ENCODE measurements at places on chromosomes 3 and 15.

GRCh38 chr15:62390791-62391640 is 225.9 kb upstream of the C2CD4B start:
- DNase-seq, result peak; percentile 54

GRCh38 chr3:114417675-114418074 is 123.8 kb downstream of the TIGIT start:
- no peak for DNase-seq

GRCh38 chr3:124981472-124981871 is 46.9 kb upstream of the MUC13 start:
- DNase-seq, result no peak

- no peak for DNase-seq
These were observed 26.8 kb upstream of the RPL29 start for GRCh38 chr3:52022323-52023100.

- DNase-seq, result peak; percentile 84
These were observed 2.8 kb downstream of the C15orf39 start for GRCh38 chr15:75204340-75205063.

DNA sequence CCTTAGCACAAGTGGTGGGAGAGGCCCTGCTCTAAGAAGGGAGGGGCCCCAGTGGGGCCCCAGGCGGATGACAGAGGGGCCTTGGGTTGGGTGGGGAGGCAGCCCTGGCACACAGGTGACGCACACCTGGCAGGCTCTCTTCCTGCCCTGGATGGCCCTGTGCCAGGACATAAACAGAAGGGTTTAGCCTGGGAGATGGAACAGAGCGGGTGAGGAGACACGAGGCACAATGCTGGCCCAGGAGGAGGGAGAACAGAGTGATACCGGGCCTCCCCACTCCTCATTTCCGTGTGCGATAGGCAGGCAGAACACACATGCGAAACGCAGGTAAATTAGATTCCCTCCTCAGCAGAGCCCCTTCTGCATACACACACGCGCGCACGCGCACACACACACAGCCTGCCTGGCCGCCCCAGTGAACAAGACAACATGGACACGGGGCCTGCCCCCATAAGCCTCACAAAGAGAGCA is 39.8 kb downstream of the IDH2 start:
- DNase-seq, result no peak

DNA sequence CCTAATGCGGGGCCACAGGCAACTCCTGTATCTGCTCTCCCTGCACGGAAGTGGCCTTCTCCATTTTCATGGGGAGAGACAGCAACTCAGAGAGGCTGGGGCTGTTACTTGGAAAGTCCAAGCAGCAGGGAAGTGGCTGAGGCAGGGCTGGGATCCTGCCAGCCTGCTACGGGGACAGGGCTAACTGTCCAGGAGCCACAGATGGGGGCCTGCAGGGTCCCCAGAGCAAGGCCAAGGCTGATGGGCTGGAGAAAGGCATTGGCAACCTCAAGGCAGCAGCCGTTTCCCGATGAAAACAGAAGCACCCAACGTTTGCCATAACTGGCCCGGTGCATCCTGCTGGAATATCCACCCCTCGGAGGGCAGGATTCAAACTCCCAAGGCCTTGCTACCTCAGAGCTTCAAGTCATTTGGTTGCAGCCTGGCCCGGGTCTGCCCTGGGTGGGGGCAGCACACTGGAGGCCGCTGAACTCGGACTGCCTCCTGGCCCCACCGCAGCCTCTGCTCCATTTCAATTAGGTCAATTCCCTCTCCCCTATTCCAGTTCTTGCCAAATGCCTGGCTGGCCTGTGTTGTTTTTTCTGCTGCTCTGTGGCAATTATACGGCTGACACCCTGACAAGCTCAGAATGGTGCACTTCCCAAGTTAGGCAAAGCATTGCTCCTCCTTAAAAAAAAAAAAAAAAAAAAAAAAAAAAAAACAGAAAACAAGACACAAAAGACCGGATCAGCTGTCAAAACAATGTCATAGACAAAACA is 143.5 kb downstream of the NUP210 start:
- no peak for DNase-seq

- peak; percentile 97 for DNase-seq
These were observed at the start of gene CEP70 for GRCh38 chr3:138594150-138594934. Gene CEP70 (minus strand): TSS chr3:138594260. CDS start chr3:138572927, 21,333 bp downstream.

DNA sequence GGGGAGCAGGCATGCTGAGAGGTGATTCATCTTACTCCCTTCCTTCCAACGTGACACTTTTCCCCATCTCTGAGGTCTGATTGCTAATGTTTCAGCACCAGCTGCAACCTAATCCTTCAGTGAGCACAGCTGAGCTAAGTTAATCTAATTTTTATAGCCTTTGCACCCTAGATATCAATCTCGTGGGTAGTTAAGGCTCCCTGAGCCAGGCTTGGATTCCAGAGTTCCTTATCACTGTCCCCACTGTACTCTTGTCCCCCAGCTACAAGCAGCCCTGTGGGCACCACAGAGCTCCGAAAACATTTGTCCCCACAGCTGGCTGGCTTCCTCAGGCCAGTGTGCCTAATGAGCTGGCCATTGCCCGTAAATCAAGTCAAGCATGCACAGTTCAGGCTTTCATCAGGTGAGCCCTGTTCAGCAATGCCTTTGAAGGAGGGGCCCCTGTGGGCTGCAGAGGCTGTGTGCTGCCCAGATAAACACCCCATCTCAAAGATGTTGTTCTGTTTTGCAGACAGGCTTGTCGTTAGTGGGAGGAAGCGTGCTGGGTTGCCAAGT is 376.9 kb upstream of the RASGRP1 start:
- peak; percentile 97 for DNase-seq

- no peak for DNase-seq
These were observed 10.3 kb downstream of the PKM start for GRCh38 chr15:72220687-72221086.

All from M059J (cell line).